ENCODE measurements at places on chromosomes 1 and 21.

GRCh38 chr1:21530368-21531016 is 21.3 kb downstream of the ALPL start:
- DNase-seq, result no peak

- DNase-seq, result no peak
Observed at GRCh38 chr21:31922881-31923280, 50.1 kb downstream of the HUNK start.

DNA sequence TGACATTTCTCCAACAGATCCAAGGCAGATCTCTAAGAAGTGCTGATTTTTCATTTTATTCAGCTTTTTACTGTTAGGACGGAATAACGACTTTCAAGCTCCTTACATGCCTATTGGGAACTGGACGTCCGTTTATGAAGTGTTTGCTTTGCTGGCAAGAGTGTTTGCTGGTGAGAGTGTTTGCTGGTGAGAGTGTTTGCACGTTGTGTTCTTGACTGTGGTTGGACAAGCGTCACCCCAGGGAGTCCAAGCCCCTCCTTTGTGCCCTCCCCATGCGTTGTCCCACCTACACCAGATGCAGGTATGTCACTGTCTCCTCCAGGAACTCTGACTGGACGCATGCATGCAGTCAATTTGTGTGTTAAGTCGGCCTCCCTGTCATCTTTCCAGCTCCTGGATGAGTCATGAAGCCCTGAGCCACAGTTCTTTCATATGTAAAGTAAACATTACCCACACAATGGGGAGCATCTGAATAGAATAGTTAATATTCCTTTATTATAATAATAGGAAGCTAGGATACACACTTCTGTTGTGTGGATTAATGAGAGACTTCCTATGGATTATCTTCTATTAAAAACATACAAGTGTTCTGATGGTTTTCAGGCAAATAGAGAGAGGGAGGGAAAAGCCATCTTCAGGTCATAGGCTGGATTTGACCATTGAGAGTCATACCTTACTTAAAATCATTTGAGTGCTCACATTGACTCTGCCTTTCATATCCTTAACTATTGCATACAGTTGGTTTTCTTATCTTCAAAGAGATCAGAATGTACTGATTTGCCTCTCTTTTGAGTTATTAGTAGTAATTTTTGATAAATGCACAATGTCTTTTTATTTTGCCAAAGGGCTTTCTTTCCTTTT is 119.2 kb downstream of the GALNT2 start:
- DNase-seq, result peak; percentile 83

DNA sequence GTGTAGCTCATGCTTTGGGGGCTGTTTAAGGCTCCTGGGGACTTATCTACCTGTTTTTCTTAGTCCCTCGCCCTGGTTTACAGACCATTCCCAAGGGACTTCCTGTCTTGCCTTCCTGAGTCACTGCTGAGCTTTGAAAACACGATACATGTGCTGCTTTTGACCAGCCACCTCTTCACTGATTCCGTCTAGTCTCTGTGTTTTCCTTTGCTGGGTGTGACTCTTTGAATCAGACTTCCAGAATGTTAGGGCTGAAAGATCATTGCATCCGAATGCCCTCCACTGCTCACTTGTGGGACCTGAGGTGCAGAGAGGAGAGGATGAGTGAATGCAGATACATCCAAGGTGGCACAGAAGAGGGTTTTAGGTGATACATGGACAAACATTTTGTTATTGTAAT is 35.4 kb upstream of the CITED4 start:
- no peak for DNase-seq

GRCh38 chr1:218164930-218165700 is 120.0 kb upstream of the RRP15 start:
- peak; percentile 52 for DNase-seq

DNA sequence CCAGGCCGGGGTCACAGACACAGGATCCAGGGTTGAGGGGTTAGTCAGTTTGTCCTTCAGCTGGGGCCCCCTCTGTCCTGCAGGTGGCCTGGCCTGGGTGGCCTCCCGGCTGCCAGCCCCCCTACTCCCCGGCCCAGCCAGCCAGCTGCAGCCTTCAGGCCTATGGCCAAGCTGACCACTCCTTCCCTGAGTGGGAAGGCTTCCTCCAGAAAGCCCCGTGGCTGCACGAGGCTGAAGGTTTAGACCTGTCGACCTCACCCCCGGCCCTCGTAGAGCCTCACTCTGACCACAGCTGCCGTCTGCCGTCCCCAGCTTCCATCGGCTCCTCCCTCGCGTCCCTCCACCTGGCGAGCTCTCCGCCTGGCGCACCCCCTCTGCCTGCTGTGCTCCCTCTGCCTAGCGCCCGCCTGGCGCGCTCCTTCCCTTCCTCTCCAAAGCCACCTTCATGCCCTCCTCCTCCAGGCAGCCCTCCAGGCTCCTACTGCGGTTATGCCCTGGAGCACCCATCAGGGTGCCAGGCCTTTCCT is 9.6 kb downstream of the TTLL10 start:
- DNase-seq, result no peak

DNA sequence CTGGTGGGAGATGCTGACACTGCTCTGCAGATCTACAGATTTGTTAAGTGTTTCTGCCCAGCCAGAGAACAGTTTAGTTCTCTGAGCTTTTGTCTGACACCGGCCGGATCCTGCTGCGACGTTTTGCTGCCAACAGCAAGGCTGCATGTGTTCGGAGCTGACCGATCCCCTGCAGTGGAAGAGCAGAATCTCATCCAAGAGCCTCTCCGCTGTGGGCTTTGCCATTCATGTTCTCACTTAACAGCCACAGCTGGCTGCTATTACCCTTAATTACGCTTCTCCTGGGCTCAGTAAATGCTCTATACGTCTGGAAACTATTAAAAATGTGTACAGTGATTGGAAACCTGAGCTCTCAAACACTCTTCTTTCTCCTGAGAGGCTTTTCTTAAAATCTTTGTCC is 105.3 kb downstream of the BCAR3 start:
- DNase-seq, result peak; percentile 66

GRCh38 chr1:11174261-11174942 is 14.8 kb upstream of the ANGPTL7 start:
- DNase-seq, result no peak

GRCh38 chr1:60541831-60542532 is 468.4 kb upstream of the C1orf87 start:
- DNase-seq, result no peak

DNA sequence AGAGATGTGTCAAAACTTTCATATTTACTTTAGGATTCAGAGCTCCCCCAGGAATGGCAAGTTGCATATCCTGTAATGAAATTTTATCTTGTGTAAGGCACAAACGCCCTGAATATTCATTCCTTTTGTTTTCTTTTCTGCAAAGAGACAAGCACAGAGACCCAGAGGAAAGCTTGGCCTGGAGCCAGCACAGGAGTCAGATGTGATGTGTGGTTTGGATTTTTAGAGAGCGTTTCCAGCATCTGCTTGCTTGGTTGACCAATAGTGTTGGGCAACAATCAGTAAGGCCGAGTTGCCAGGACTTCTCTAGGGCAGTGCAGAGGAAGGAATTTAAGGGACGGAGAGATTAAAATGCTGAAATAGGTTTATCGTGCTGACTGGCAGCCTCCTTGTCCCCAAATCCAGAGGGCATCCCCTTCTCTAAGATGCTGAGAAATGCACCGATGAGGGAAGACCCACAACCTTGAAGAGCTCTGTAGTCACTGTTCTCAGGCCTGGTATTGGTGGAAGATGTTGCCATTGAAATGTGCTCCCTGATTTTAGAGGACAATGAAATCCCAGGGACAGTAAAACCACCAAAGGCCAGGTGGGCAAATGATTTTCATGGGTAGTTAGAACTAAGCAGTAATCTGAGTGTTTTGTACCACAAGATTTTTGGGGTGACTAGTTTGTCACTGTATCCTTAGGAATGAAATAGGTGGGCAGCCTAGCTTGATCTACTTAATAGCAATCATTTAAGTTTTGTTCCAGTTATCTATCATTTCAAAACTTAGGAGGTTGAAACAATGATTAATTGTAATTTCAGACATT is 37.9 kb upstream of the RHOU start:
- DNase-seq, result no peak

GRCh38 chr1:146012703-146013558 is 8.6 kb downstream of the HJV start:
- peak; percentile 59 for DNase-seq

- DNase-seq, result no peak
Observed at GRCh38 chr1:110341146-110341871, 2.1 kb downstream of the RBM15 start.

- DNase-seq, result peak; percentile 52
Observed at GRCh38 chr1:155320661-155321617, at the start of gene RUSC1. Gene RUSC1, plus strand, starts transcription at chr1:155320894. Its CDS starts 880 bp downstream, at chr1:155321774.

- DNase-seq, result no peak
Observed at GRCh38 chr1:78911956-78912880, 94.3 kb downstream of the ADGRL4 start.

- peak; percentile 61 for DNase-seq
Observed at GRCh38 chr1:3775490-3776230, 3.1 kb downstream of the SMIM1 start.

- DNase-seq, result peak; percentile 71
Observed at GRCh38 chr1:156060937-156061636, at the start of gene RAB25. Gene RAB25, plus strand, starts transcription at chr1:156061160. Its CDS starts 241 bp downstream, at chr1:156061401.
